ENCODE measurements at places on chromosomes 4 and X. TPM values are rescaled to one million over a fixed set of nuclear protein-coding genes. Genes with fewer than 3 reads are reported as not detected.

SHROOM2 gene
- 3.7 TPM for total RNA-seq

DNA sequence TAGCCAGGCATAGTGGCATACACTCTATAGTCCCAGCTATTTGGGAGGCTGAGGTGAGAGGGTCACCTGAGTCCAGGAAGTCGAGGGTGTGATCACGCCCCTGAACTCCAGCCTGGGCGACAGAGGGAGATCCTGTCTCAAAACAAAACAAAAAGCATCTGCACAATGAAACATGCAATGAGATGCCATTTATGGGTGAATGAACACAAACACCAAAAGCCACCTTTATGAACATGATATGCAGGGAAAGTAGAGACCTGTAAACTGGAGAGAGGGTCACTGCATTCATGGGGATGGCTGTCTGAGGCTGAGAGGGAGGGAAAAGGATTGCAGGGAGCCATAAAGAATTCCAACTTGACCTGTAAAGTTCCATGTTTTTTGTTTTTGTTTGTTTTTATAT is 70.7 kb downstream of the EVC start:
- no peak overlapping the region for H3K4me3 ChIP-seq
- DNase-seq, result no peak
- H3K36me3 ChIP-seq, result peaks cover 29% of the 10 kb centered on the region
- no peak overlapping the region for H3K27ac ChIP-seq

GRCh38 chr4:114964026-114964425 is 149.4 kb downstream of the NDST4 start:
- H3K4me3 ChIP-seq, result no peak overlapping the region
- H3K4me1 ChIP-seq, result no peaks in the 10 kb centered on the region
- H3K27me3 ChIP-seq, result no peaks in the 10 kb centered on the region
- H3K27ac ChIP-seq, result no peak overlapping the region

GRCh38 chr4:5034206-5034605 is 14.9 kb upstream of the CYTL1 start:
- no peak overlapping the region for H3K27ac ChIP-seq
- DNase-seq, result no peak
- no peaks in the 10 kb centered on the region for H3K36me3 ChIP-seq
- H3K27me3 ChIP-seq, result no peaks in the 10 kb centered on the region

MAP7D2 gene
- total RNA-seq, result 18.0 TPM

All from stomach (tissue), 19 donors.